Hematopoietic multipotent progenitor cell treated with erythropoietin and hydrocortisone succinate and interleukin-3 and kit ligand, for 4 days (in vitro differentiated cells): ENCODE measurements at places on chromosomes 1 and 21.

DNA sequence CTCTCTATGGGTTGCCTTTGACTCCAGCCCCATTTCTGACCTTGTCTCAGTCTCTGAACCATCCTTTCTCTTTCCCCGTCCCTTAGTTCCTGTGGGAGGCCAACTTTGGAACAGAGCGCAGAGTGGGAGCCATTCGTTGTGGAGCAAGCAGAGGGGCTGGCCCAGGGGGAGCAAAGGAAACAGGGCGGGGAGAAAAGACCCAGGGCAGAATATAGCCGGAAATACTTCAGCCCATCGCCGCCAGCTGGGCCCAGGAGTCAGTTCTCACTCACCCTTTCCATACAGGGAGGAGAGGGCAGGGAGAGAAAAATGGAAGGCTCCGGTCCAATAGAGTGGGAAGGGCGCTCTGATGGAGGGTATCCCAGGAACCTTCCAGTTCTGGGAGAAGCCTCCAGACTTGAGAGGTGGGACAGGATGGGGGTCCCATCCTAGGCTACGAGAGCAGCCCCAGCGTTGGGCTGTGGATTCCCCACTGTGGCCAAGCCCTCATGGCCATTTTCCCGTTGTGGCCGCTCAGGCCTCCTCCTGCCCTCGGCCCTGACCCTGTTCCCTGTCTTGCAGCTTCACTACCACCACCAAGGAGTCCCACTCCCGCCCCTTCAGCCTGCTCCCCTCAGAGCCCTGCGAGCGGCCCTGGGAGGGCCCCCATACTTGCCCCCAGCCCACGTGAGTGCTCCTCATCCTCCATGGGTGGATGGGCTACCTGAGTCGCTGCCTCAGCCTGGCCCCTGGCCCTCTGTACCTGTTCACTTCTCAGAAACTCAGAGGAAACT is 10.9 kb downstream of the PEAR1 start:
- DNase-seq = no peak

- DNase-seq = no peak
Observed at GRCh38 chr1:178938101-178938958, 67.5 kb upstream of the ANGPTL1 start.

DNA sequence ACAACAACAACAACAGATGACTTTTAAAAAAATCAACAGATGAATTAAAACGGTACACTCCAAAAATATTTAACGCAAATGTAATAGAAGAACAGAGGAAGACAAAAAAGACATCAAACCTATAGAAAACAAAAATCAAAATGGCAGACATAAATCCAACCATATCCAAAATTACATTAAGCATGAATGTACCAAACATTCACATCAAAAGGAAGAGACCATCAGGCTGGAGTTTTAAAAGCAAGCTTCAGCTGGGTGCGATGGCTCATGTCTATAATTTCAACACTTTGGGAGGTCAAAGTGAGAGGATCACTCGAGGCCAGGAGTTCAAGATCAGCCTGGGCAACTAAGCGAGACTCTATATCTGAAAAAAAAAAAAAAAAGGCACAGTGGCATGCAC is 116.2 kb downstream of the SMYD3 start:
- no peak for DNase-seq

GRCh38 chr1:58395355-58395754 is 151.2 kb downstream of the OMA1 start:
- no peak for DNase-seq

- DNase-seq = no peak
Observed at GRCh38 chr1:183012301-183012994, 10.8 kb upstream of the LAMC1 start.

- DNase-seq = no peak
Observed at GRCh38 chr1:93701629-93702028, 20.0 kb upstream of the BCAR3 start.
